ENCODE measurements at places on chromosomes 7 and 10. TPM values are rescaled to one million over a fixed set of nuclear protein-coding genes. Genes with fewer than 3 reads are reported as not detected.

GRCh38 chr7:2208712-2209111 lies 24.0 kb downstream of the MAD1L1 start:
- DNase-seq = no peak

DNA sequence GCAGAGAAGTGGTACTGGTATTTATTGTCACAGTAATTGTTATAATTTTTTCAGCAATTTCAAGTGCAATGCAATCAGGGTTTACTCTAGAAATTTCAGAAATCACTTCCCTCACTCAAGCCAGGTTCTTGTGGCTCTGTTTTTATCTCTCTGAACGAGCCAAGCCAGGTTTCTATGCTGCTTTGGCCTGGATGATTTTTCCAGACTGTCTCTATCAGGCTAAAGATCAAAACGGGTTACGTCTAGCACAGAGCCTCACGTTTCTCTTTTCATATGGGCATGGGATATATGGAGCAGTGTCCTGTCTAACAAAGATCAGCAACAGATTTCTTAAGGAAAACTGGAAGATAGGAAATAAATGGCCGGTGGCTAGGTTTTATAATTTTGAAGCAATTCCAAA lies 1105.3 kb downstream of the NRG3 start:
- no peak for DNase-seq

The NPC1L1 gene
- 0.06 TPM for total RNA-seq

- DNase-seq = no peak
These were observed 63.8 kb downstream of the SLC37A3 start for GRCh38 chr7:140334341-140335057.

Data from right cardiac atrium (tissue), 5 donors.